ENCODE measurements at places on chromosomes 4 and X. TPM values are rescaled to one million over a fixed set of nuclear protein-coding genes. Genes with fewer than 3 reads are reported as not detected.

DNA sequence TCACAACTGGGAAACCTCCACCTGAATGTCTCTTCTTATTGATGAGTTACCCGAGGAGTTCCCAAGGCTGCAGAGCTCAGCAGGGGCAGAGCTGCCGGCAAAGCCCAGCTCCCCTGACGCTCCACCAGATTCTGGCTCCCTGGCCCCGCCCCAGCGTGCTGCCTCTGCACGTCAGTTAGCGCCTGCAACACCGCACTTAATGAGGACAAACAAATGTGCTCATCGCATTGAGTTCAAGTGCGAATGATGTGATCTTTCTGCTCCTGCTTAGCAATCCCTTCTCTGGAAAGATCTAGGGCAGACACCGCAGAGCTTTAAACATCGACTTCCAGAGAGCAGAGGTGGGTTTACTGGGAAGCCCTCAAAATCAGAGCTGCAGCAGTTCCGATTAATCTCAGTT lies 55.5 kb upstream of the FBXW7 start:
- H3K4me3 ChIP-seq = peak overlapping the region; percentile 58
- H3K4me1 ChIP-seq = peaks cover 28% of the 10 kb centered on the region
- H3K27ac ChIP-seq = no peak overlapping the region
- peaks cover 3% of the 10 kb centered on the region for H3K27me3 ChIP-seq
- no peaks in the 10 kb centered on the region for H3K36me3 ChIP-seq

DNA sequence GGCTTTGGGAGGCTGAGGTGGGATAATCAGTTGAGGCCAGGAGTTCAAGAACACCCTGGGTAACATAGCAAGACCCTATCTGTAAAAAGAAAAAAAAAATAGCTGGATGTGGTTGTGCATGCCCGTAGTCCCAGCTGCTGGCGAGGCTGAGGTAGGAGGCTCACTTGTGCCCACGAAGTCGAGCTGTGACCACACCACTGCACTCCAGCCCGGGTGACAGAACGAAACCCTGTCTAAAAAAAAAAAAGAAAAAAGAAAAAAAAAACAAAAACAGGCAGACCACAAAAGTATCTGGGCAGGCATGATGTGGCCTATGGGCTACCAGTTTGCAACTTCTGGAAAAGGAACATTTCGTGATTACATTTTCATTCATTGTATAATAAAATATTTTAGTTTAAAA lies 38.1 kb upstream of the RASGEF1B start:
- no peak overlapping the region for H3K4me3 ChIP-seq
- DNase-seq = no peak
- peaks cover 38% of the 10 kb centered on the region for H3K4me1 ChIP-seq
- no peaks in the 10 kb centered on the region for H3K27me3 ChIP-seq

Gene KIT
- 7.4 TPM for total RNA-seq

DNA sequence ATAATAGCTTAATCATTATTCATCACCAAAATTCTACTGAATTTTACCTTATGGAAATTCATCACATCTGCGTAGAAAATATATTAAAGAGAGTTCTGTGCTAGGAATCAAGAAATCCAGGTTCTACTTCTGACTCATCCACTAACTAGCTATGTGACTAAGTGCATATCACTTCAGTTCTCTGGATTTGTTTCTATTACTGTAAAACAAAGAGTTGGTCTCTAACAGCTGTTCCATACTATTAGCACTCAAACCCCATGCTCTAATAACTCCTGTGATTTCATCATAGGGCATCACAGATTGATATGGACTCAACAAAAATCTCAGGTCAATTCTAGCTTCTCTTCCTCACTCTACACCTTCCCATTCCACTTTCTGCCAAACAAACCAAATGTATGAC lies 572.0 kb downstream of the INPP4B start:
- H3K4me1 ChIP-seq = no peaks in the 10 kb centered on the region
- H3K27me3 ChIP-seq = no peaks in the 10 kb centered on the region
- no peak overlapping the region for H3K4me3 ChIP-seq
- H3K27ac ChIP-seq = no peak overlapping the region

Measured in mesothelial cell of epicardium (in vitro differentiated cells).